Stimulated activated naive CD8-positive, alpha-beta T cell treated with anti-CD3 and anti-CD28 coated beads, Interleukin-15, Interleukin-2, amounts not matched to agents 100 U/mL and 50 U/mL, for 24 hours (primary cell): ENCODE measurements at places on chromosomes 5 and 9.

- DNase-seq, result no peak
Measured at GRCh38 chr9:32589083-32589723, 16.2 kb upstream of the NDUFB6 start.

DNA sequence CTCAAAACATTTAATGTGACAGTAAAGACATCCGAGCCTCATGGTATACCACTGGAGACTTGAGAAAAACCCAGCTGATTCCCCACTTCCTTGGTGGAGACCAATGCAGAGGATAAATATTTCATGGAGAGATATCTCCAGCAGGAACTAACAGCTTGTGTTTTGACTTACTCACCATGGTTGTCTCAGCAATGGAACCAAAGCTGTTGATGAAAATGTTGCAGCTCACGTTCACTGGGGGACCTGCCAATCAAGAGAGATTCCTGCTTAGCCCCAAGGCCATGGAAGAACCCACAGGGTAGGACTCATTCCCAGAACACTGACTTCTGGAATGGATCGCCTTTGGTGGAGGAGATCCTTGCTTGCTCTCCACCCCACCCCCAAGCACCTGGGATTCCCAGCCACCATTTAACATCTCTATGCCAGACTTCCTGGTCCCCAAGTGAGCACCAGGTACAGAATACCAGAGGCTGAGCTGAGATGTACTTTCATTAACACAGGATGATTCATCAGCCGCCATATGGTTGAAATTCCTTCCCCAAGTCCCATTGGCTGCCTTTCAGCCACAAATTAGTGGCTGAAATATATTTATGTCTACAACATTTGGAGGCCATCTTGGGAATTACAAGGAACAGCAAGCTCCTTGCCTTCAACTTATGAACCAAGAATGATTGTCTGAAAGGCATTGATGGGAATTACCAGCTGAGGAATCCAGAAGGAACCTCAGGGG lies 37.9 kb downstream of the GLRA1 start:
- DNase-seq, result no peak

- no peak for DNase-seq
Measured at GRCh38 chr9:20552874-20553557, 69.3 kb downstream of the MLLT3 start.

DNA sequence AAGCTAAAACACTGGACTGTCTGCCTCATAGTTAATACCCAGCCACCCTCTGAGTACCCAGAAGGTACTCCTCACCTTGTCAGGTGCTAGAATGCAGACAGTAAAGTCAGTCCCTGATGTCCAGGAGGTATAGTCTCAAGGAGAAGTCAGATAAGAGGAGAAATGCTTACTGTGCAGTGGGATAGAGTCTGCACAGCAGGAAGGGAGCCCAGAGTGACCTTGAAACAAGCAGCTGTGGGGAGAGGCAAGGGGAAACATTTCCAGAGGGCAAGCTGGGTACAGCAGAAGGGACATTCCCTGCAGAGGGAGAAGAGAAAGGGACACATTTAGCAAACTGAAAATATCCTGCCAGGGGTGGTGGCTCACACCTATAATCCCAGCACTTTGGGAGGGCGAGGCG lies 122.7 kb downstream of the GCNT1 start:
- DNase-seq, result no peak

DNA sequence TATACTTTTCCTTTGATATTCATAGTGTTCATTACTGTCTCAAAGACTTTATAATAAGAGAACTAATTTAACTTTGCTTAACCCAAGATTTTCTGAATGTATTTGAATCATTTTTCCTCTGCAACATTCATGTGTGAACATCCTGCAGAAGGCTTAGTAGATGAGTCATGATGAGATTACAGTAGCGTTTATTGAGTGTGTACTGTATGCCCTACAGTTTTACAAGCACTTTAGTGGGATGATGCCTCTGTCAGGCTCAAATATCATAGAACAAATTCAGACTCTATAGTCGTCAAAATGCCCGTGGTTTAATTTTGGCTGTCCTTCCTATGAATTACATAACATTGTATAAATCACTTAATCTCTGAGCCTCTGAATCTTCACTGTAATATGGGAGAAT lies 41.2 kb downstream of the FYB1 start:
- DNase-seq, result no peak

- DNase-seq, result no peak
Measured at GRCh38 chr5:52856564-52856963, 68.8 kb downstream of the ITGA1 start.

GRCh38 chr5:91419571-91420537 lies 36.7 kb upstream of the ARRDC3 start:
- peak; percentile 75 for DNase-seq

DNA sequence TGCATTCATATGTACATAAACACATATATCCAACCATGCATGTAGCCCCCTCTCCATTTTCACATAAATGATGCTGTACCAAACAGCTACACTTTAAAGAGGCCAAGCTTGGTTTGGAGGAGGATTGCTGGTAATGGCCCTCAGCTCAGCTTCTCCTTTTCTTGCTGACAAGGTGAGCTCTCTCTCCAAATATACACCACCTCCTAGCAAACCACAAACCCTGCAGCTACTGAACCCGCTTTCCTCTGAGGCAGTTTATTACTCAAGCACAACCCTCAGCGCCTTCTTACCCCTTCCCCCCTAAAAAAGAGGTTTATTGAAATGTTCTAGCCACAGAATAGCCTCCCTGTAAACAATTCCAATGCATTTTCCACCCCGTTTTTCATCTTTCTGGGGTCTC lies 54.0 kb downstream of the ALG2 start:
- no peak for DNase-seq

- DNase-seq, result no peak
Measured at GRCh38 chr5:113197456-113198200, 221.0 kb downstream of the DCP2 start.

DNA sequence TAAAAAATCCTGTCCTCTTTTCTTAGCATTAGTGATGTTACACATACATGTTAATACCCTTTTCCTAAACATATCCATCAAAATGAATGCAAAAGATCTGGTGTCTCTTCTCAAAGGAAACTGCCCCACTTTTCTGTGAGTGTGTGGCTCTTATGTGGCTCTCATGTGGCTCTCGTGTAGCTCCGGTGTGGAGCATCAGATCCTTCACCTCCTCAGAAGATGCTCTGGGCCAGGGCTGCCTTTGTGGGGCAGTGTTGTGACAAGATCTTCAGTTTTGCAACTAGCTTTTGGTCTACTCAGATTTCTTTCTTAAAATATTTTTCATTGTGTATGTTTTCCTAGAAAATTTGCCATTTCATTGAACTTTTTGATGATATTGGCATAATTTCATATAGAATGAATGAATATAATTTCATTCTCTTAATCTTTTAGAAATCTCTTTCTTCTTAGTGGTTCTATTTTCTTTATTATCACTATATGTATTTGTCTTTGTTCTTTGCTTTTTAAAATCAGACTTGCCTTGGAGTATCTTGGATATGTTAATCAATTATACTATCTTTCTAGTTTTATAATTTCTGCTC lies 19.4 kb downstream of the GARNL3 start:
- no peak for DNase-seq

DNA sequence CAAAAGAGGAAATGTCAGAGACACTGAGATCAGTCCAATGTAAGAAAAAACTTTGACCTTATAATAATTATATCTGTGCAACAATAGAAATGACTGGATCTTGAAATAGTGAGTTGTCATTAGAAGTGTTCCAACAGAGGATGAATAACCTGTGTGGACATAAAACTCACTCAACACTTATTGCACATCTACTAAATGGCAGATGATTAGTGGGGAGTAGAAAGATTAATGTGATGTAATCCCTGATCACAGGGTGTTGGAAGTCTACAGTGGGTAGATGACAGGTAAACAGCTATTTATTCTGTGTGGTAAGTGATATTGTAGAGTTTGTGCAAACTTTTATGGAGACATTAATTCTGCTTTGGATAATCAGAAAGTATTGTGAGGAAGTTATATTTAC lies 177.3 kb upstream of the HMHB1 start:
- DNase-seq, result no peak

- no peak for DNase-seq
Measured at GRCh38 chr5:88486431-88486830, 217.8 kb upstream of the TMEM161B start.

- no peak for DNase-seq
Measured at GRCh38 chr9:132631280-132631679, 38.5 kb downstream of the DDX31 start.

DNA sequence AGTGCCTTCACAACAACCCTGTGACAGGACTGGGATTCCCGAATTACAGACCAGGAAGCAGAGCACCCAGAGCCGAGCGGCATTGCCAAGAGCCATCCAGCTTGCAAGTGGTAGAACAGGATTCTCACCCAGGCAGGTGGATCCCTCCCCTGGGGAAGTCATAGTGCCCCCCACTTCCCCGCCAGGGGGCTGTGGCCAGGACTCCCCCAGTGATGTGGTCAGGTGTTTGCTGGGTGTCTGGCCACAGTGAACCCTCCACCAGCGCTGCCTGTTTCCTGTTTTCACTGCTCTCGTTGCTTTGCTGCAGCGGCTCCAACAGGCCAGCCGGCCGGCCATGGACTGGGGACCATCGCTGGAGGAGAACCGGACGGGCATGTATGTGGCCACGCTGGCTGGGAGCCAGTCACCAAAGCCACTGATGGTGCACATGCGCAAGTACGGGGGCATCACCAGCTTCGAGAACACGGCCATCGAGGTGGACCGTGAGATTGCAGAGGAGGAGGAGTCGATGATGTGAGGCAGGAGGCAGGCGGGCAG lies 19.3 kb downstream of the SLC6A7 start:
- peak; percentile 33 for DNase-seq

- DNase-seq, result no peak
Measured at GRCh38 chr5:20360263-20360662, 372.3 kb upstream of the CDH18 start.

DNA sequence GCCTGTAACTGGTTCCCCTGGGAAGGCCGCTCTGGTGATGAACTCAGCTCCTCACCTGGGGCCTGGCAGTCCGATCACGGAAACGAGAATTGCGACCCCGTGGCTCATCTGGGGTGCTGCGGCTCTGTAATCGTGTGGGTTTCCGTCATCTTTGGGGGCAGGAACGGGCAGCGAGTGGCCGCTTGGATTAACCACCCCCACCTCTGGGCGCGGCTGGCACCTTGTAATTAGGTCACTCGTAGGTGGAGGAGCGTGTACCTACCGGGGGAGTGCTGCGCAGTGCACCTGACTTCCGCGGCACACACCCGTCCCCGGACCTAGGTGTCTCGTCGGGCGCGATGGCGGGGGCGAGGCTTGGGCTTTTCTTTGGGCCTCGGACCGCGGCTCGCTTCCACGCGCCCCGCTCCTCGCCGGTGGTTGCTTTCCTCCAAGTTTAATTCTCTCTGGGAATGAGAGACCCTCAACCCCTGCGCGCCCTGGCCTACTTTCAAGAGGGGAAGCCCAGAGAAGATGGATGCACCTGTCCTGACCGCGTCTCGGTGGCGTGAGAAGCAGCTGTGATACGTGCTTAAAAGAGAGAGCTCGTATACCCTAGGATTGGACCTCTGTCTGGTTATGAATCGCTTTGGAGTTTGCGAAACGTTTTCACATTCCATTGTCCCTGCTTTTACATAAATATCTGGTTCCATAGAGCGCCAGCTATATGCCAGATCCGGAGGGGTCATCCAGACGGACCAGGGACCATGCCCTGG lies 744 bp upstream of the PPP2CA start:
- DNase-seq, result no peak

- DNase-seq, result no peak
Measured at GRCh38 chr5:52017567-52017966, 634.3 kb downstream of the ISL1 start.

DNA sequence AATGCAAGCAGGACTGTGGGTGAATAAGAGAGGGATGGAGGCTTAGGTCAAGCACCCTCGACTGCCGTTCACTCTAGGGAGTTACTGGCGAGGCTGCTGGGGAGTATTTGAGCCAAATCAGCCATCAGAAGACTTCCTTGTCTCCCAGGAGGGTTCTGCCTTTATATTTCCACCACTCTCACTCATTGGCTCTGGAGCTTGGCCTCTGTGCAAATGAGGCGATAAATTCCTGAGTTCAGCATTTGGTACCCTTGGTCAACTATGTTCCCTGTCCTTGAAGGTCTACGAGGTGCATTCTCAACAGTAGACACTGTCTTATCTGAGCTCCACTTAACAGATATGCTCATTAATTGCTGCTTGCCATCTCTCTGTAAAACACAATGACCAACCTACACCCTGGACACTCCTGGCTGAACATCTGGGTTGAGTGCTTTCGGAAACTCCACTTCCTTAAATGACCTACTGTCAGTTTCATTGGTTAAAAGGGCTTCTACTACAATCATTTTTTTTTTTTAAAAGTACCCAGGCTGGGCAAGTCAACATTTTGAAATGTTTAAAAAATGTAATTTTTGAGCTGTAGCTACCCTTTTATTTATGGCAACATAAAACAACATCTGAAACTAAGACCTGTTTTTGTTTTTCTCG lies 153.2 kb downstream of the NTRK2 start:
- no peak for DNase-seq

- DNase-seq, result no peak
Measured at GRCh38 chr5:52743012-52743411, 44.7 kb upstream of the ITGA1 start.

DNA sequence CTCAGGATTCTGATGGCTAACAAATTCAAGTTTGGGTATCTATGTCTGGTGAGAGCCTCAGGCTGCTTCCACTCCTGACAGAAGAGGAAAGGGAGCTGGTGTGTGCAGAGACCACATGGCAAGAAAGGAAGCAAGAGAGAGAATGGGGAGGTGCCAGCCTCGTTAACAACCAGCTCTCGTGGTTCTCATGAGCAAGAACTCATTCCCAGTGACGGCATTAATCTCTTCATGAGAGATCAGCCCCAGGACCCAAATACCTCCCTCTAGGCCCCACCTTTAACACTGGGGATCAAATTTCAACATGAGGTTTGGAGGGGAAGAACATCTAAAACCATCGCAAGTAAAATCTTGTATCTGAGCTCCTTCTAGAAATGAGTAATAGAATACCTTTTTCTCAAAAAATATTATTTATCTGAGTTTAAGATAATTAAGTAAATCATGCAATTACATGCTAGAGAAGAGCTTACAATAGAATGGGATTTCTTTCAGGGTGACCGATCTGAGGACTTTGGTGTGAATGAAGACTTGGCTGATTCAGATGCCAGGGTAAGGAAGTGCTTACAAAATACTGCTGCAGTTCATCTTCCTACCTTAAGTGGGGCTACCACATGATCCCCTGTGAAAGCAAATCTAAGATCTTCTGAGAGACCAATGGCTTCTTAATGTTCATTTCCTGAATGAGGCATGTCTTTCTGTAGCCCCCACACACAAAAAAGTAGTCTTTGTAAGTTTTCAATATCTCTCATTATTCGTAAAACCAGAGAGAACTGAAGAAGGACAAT lies 11.5 kb downstream of the ANXA1 start:
- no peak for DNase-seq

DNA sequence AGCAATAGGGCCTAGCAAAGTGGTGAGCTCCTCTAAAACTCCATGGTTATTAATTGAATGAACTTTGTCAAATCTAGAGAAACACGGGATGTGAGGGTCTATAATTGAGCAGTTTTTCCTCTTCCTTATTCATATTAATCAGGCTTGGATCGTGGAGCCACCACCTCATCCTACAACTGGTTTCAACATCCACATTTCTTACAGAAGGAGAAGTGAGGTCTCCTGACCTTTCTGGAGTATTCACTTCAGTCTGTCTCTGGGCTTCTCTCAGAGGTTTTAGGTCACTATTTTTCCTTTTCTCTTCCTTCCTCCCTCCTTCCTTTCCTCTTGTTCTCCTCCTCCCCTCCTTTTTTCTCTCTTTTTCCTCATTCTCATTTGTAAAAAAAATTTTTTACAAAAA lies 177.3 kb upstream of the ACTBL2 start:
- no peak for DNase-seq
